ENCODE measurements at places on chromosomes 1 and 21. TPM values are rescaled to one million over a fixed set of nuclear protein-coding genes. Genes with fewer than 3 reads are reported as not detected.

Gene CACNA1S
- not detected for total RNA-seq

Gene RPTN
- total RNA-seq, result 2.0 TPM

Gene RAP1GAP
- 0.46 TPM for total RNA-seq

Gene RXRG
- total RNA-seq, result not detected

Measured in airway epithelial cell (primary cell).